ENCODE measurements at places on chromosomes 7 and 10.

- DNase-seq: no peak
These were observed 2.8 kb downstream of the DNAJB9 start for GRCh38 chr7:108572480-108572879.

DNA sequence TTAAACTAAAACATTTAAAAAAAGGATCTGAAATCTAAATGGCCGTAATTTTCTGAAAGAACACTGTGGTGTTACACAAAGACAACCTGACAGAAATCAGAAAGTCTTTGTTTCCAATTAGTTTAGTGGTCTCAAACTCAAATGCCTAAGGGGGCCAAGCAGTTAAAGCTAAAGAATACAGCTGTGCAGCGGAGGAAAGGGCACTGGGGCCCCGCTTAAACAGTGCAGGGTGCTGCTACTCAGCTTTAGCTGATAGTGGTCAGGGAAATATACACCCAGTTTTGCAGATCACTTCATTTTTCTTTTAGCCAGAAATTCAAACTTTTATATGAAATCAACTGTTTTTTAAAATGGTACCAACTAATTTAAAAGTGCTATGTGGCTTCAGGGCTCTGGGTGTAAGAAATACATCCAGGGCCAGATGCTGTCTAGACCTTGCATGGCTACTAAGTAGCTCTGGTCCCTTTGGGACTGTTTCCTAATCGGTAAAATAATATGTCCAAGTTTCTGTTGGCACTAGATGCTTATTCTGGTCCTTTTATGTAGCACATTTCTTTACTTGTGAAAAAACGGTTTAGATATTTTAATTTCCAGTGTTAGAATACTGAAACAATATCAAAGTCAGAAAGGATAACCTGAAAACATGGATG lies 161.8 kb upstream of the LAMB4 start:
- no peak for DNase-seq

GRCh38 chr10:30231071-30231652 lies 117.9 kb downstream of the MTPAP start:
- no peak for DNase-seq

DNA sequence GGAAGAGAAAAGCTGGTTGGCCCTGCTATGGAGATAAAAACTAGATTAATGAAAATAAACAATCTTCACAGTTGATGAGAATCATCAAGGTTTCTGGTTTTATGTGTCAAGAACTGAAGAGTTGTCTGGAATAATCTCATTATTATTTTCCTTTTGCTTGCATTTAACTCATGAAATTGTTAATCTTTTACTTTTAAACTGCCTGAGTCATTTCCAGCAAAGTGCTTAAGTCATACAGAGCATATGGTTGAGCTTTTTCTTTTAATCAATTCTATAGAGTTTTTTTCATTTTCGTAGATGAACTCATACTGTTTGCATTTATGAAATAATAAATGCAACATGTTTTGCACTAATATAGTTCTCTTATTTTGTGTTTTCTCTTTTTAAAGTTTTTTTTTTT lies 747.9 kb downstream of the NXPH1 start:
- DNase-seq: no peak

DNA sequence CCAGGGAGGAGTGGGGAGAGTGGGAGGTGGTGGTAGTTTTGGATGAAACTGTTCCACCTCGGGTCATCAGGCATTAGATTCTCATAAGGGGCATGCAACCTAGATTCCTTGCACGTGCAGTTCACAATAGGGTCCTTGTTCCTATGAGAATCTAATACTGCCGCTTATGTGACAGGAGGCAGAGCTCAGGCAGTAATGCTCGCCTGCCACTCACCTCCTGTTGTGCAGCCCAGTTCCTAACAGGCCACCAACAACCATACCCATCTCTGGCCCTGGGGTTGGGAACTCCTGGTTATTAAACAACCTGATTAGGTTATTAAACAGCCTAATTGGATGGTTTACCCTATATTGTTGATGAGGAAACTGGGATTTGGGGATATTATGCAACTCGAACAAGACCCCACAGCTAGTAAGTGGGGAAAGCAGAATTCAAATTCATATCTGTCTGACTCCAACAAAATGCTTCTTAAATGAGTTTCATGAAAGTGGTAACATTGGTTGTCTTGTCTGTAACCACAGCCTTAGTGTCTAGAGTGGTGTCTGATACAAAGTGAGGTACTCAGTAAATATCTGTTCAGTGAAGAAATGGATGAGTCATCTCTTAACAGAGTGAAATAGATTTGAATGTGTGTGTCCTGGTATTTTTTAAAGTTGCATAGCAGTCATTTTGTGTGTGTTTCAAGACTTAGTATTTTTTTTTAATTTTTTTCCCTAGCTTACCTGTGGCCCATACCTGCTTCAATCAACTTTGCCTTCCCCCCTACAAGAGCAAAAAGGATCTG lies 101.6 kb downstream of the HECTD2 start:
- DNase-seq: no peak

DNA sequence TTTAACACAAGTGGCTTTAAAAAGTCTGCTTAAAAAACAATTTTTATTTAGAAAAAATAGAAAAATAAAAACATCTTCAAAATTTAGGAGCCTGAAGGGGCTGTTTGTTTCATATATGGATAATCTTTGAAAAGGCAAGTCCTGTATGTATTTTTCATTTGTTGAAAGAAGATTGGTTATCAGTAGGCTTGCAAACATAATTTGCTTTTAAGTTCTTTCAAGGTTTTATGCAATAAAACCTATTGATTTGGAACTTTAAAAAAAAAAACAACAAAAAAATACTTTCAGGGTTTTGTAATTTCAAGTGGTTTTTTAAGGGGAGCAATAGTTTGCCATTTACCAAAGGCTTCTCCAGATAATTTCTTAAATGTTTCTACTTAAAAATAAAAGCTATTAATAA lies 35.6 kb downstream of the MPLKIP start:
- no peak for DNase-seq

DNA sequence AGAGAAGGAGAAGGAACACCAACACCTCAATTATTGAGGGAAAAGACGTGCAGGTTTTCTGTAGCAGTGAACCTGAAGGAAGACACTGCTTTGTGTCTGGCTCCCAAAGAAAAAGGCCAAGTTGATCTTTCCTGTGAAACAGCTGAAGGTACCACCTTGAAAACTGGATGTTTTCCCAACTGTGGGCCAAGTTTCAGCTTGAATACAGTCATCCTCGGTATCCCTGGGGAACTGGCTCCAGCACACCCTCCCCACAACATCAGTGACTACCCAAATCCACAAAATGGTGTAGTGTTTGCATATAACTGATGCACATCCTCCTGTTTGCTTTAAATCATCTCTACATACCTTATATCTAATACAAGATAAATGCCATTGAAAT lies 297.0 kb upstream of the PITRM1 start:
- no peak for DNase-seq

GRCh38 chr7:94432817-94433216 lies 38.1 kb downstream of the COL1A2 start:
- DNase-seq: no peak

- DNase-seq: no peak
These were observed 16.3 kb downstream of the SHH start for GRCh38 chr7:155795951-155796350.

DNA sequence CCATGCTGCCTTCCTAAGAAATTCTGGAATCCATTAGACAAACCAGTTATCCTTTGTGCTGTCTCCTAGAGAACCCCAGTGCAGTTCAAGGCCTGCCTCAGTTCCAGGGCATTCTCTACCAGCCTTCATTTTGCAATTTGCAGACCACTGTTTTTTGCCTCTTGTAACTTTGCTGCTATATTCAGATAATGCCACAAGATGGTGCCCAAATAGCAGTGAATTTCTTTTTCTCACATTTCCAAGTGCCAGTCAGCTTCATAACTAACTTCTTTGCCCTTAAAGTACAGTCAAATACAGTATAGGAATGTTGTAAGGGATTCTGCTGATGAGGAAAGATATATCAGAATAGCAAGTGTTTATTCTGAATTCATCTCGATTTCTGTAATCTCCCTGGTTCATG lies 25.2 kb downstream of the LOXL4 start:
- DNase-seq: no peak

- no peak for DNase-seq
These were observed 387.1 kb downstream of the INHBA start for GRCh38 chr7:41315764-41316163.

DNA sequence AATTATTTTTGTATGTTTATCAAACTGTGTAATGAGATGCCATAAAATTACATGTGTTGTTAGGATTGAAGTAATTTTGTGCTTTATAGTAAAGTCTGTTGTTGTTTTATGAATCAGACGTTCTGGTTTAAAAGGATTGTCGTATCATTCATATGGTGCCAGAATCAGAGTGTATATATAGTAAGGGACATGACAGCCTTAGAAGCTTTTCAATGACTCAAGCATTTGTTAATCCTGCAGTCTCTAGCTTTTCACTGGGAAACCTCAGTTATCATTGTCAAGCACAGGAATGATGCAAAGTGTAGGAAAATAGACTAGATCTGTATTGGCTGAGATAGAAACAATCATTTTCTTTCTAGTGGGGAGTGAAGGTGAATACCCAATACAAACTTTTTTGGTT lies 57.5 kb downstream of the TRRAP start:
- no peak for DNase-seq

GRCh38 chr7:74561898-74562613 lies 95.5 kb upstream of the GTF2I start:
- DNase-seq: no peak

DNA sequence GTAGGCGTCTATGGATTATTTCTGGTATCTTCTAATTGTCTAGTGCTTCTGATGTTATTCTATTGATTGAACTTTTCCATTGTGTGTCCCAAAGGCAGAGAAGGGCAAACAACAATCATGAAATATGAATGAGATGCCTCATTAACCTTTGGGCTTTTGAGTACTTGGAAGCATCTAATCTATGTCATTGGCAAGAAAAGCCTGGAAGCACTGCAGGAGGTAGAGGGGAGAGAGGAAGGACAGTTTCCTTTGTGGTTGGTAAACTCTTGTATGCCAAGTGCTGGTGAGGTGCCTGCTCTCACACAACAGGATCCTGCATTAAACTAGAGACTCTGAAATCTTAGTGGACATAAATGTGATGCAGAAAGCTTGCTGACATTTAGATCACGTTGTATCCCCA lies 155.2 kb upstream of the TPK1 start:
- no peak for DNase-seq

DNA sequence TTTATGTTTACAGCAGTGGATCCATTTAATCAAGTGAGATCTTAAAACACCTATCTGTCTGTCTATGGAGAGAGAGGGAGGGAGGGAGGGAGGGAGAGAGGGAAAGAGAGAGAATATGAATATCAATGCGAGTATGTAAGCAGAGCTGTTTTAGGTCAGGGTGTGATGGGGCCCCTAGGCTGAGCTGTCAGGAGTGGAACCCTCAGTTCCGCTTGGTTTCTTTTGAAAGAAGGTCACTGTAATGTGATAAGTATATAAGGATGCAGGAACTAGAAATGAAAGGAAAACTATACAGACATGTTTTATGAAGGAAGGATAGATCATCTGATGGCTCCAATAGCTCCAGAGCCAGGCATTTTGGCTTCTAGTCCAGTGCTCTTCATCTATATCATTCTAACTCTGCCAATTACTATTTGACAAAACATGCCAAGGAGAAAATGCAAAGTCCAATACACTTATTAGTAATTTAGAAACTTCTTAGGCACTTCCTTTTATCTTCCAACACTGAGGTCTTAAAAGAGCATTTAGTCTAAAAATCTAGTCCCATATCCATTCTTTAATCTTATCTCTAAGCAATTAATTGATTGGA lies 70.3 kb downstream of the NRCAM start:
- DNase-seq: no peak

DNA sequence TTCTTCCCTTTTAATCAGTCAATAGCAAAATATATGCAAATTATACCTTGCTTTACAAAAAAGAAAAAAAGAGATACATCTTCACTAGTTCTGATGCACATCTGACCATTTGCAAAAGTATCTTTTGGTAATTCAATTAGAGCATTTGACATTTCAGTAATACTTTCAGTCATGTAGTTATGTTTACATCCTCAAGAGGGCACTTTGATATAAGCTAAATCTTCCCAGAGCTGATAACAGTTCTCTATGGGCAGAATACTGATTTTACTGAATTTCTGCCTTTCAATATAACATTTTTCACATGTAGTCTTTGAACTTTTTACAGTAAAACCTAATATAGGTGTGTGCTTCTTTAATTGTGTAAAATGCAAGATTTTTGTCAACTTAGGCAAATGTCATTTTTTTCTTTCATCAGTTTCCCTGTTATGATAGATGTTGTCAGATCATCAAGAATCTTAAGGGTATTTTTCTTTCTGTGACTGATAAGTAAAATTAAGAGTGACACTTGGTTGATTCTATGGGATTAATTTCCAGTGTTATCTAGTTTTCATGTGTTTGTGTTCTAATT lies 703.5 kb upstream of the SEMA3D start:
- DNase-seq: no peak

DNA sequence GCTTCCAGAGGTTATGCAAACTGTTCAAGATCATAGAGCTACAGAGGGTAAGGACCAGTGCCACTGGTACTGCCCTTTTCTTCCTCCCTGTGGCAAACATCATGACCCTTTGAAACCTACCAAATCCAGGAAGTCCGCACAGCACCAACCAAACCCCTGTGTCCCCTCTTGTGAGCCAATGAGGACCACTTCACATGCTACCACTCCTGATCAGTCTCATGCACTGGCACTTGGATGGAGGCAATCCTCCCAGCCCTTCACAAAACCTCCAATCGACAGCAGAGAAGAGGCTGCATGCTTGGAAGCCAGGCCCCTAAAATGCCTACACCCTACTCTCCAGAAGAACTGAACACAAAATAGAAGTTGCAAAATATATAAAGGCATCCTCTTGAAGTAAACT lies 248.0 kb downstream of the TNS3 start:
- no peak for DNase-seq

GRCh38 chr7:47817917-47818316 lies 130.3 kb downstream of the PKD1L1 start:
- no peak for DNase-seq

DNA sequence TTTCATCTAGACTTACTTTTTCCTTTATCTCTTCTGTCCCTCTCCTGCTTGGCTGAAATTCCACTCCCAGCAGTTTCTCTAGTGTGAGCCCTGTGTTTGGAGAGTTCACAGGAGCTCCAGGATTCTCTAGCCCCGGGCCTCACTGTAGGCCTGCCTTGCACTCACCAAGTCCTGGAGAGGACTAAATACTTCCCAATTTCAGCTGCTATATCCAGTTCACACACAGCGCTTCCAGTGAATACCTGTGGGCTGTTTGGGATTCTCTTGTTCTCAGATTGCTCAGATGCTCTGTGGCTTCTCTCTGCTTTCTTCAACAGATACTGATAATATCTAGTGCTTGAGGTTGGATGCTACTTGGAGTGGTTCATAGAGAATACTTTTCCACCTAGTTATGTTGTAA lies 46.0 kb downstream of the MINPP1 start:
- DNase-seq: no peak

DNA sequence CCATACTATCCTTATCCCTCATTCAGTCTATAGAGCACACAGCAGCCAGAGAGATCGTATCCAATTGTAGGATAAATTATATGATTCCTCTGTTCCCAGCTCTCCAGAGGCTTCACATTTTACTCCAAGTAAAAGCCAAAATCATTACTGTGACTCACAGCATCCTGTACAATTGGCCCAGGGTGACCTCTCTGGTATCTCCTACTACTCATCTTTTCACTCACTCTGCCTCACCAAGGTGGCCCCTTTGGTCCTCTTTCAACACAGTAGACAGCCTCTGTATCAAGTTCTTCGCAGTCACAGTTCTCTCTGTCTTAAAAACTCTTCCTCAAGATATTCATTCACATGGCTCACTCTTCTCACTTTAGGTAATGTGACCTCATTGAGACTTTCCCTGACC lies 72.6 kb upstream of the LSM8 start:
- no peak for DNase-seq

All from stimulated activated CD8-positive, alpha-beta memory T cell treated with anti-CD3 and anti-CD28 coated beads, Interleukin-4, amount 100 ng/mL, for 24 hours (primary cell).